ENCODE measurements at places on chromosomes 3 and 15.

- no peak overlapping the region for H3K27ac ChIP-seq
- H3K4me3 ChIP-seq = no peak overlapping the region
- DNase-seq = no peak
- no peaks in the 10 kb centered on the region for H3K4me1 ChIP-seq
- H3K27me3 ChIP-seq = no peaks in the 10 kb centered on the region
- no peaks in the 10 kb centered on the region for H3K36me3 ChIP-seq
Measured at GRCh38 chr3:175988401-175988800, 1129.3 kb downstream of the NAALADL2 start.

- H3K27me3 ChIP-seq = no peaks in the 10 kb centered on the region
- H3K27ac ChIP-seq = no peak overlapping the region
- H3K4me1 ChIP-seq = no peaks in the 10 kb centered on the region
- H3K4me3 ChIP-seq = no peak overlapping the region
Measured at GRCh38 chr15:78016860-78017259, 60.7 kb downstream of the TBC1D2B start.

- peak overlapping the region; percentile 90 for H3K4me3 ChIP-seq
- peak; percentile 34 for DNase-seq
- peak overlapping the region; percentile 95 for H3K27ac ChIP-seq
- peaks cover 6% of the 10 kb centered on the region for H3K27me3 ChIP-seq
- peaks cover 19% of the 10 kb centered on the region for H3K4me1 ChIP-seq
Measured at GRCh38 chr15:92809880-92810361, 90.2 kb upstream of the CHD2 start.

- DNase-seq = no peak
- H3K36me3 ChIP-seq = no peaks in the 10 kb centered on the region
- peaks cover 3% of the 10 kb centered on the region for H3K27me3 ChIP-seq
- no peak overlapping the region for H3K4me3 ChIP-seq
Measured at GRCh38 chr15:31214864-31215489, 111.7 kb upstream of the KLF13 start.

GRCh38 chr3:31848163-31848818 is 132.8 kb downstream of the OSBPL10 start:
- no peak overlapping the region for H3K27ac ChIP-seq
- H3K4me3 ChIP-seq = no peak overlapping the region
- H3K36me3 ChIP-seq = peaks cover 7% of the 10 kb centered on the region
- H3K4me1 ChIP-seq = peaks cover 4% of the 10 kb centered on the region
- DNase-seq = no peak

DNA sequence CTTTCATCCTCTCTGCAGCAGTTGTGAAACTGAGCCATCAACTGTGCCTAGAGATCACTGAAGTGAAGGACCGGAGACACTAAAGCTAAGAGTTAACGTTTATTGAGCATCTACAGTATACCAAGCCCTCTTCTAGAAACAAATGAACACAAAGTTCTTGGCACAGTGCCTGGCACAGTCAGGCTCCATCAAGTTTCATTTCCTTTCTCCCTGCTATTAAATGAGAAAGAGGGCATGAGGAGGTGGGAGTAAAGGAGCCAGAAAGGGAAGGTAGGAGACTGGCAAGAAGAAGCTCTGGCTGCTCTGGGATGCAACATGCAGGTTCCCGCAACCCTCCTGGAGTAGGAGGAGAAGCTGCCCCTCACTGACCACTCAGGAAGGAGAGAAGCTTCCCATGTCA is 30.6 kb downstream of the CYP19A1 start:
- no peaks in the 10 kb centered on the region for H3K36me3 ChIP-seq
- no peaks in the 10 kb centered on the region for H3K27me3 ChIP-seq
- H3K4me3 ChIP-seq = no peak overlapping the region
- no peak for DNase-seq

DNA sequence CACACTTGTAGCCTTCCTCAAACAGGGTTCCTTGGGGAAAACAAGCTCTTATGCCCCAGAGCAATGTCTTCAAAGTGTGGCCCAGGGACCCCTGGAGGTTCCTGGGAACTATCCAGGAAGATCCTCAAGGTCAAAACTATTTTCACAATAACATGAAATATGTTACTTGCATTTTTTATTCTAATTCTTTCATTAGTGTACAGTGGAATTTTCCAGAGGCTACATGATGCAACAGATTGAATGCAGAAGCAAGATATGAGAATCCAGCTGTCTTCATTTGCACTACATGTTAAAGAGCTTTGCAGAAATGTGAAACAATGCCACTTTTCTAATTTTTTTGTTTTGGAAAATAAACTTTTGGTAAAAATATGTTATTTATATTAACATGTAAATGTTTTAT is 190.9 kb downstream of the SLC9A9 start:
- H3K36me3 ChIP-seq = no peaks in the 10 kb centered on the region
- H3K4me3 ChIP-seq = no peak overlapping the region
- H3K27ac ChIP-seq = no peak overlapping the region
- peaks cover 2% of the 10 kb centered on the region for H3K27me3 ChIP-seq
- no peaks in the 10 kb centered on the region for H3K4me1 ChIP-seq

GRCh38 chr3:30318110-30318509 is 288.3 kb upstream of the TGFBR2 start:
- no peak overlapping the region for H3K27ac ChIP-seq
- no peaks in the 10 kb centered on the region for H3K27me3 ChIP-seq
- no peak for DNase-seq
- H3K4me3 ChIP-seq = no peak overlapping the region

DNA sequence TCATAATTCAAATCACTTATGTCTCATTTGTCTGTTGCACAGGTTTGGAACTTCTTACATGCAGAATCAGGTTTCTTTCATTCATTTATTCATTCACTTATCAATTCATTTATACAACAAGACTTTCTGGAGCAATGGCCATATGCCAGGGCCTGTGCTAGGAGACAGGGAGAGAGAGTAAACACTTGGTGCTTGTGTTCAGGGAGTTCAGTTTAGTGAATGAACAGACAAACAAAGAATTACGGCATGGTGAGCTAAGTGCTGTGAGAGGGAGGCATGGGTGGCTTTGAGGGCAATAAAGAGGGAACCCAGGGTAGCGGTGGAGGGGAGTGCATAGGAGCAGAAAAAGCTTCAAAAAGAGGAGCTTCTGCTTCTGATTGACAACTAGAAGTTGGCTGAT is 8.5 kb upstream of the IREB2 start:
- H3K36me3 ChIP-seq = no peaks in the 10 kb centered on the region
- H3K4me1 ChIP-seq = no peaks in the 10 kb centered on the region
- peaks cover 1% of the 10 kb centered on the region for H3K27me3 ChIP-seq
- H3K4me3 ChIP-seq = no peak overlapping the region

DNA sequence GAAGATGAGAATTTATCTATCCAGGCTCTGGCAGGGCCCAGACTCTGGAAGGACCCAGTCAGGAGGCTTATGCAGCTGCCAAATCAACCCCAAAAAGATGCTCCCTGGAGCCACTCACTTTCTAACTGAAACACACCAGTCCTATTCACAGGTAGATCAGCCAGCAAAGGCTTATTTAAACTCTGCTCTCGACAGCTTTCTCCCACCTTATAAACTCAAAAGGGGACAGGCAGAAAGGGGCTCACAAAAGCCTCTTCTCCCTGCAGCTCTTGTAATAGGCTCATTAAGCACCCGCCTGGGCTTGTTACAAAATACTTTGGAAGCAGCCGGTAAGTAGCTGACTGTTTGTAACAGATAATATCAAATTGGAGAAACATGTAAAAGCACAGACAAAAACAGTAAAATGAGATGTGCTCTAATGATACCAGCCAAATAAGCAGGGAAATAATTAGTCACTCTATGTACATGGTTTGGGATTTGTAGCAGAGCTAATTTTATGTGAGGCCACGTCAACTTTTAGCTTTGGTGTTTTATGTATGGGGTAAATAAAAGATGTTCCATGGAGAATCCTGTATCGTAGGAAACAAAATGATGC is 213.8 kb downstream of the NR2F2 start:
- no peak overlapping the region for H3K4me3 ChIP-seq
- H3K27ac ChIP-seq = no peak overlapping the region
- no peaks in the 10 kb centered on the region for H3K36me3 ChIP-seq
- DNase-seq = no peak
- no peaks in the 10 kb centered on the region for H3K27me3 ChIP-seq
- no peaks in the 10 kb centered on the region for H3K4me1 ChIP-seq

GRCh38 chr3:161273589-161274218 is 52.6 kb downstream of the NMD3 start:
- H3K4me3 ChIP-seq = no peak overlapping the region
- H3K27ac ChIP-seq = no peak overlapping the region
- peaks cover 7% of the 10 kb centered on the region for H3K4me1 ChIP-seq
- H3K27me3 ChIP-seq = peaks cover 2% of the 10 kb centered on the region

DNA sequence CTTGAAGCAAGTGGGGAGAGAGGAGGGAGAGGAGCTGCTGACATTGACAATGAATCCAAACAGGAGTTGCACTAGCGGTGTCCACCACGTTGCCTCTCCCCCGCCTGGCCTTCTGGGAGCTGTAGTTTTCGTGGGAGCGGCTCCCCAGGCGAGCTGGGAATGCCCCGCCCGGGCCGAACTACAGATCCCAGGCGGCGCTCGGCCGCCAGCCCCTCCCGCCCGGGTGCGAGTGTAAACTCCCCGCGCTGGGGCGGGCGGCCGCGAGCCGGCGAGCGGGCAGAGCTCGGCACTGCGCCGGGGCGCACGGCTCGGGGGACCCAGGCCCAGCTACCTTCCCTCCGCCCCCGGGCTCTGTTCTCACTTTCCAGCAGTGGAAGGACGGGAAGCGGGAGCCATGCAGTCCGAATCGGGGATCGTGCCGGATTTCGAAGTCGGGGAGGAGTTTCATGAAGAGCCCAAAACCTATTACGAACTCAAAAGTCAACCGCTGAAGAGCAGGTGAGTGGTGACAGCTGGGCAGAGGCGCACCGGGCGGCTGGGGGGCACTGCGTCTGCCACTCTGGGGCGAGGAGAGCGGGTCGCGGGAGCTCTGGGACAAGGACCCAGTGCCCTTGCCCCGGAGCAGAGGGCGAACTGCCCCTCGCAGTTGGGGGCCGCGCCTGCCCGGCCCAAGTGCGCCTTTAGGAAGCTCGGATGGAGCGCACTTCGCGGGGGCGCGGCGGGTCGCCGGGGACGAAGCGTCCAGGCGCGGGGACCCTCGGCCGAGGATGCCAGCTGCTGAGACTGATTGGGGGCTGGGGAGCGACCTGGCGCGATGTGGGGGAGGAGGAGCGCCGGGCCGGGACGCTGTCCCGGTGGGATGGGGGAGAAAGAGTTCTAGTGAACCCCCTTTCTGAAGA is at the start of gene MITF:
MITF (plus strand) TSS at position 261 of the 899 bp plus-strand sequence; CDS start at position 395, 134 bp downstream.
- peak within 1 kb of the TSS; percentile 93 for H3K4me3 ChIP-seq
- DNase-seq = peak; percentile 89
- H3K27ac ChIP-seq = no peak within 1 kb of the TSS
- peaks cover 22% of the 10 kb centered on the region for H3K4me1 ChIP-seq
- H3K27me3 ChIP-seq = peaks cover 11% of the 10 kb centered on the region

DNA sequence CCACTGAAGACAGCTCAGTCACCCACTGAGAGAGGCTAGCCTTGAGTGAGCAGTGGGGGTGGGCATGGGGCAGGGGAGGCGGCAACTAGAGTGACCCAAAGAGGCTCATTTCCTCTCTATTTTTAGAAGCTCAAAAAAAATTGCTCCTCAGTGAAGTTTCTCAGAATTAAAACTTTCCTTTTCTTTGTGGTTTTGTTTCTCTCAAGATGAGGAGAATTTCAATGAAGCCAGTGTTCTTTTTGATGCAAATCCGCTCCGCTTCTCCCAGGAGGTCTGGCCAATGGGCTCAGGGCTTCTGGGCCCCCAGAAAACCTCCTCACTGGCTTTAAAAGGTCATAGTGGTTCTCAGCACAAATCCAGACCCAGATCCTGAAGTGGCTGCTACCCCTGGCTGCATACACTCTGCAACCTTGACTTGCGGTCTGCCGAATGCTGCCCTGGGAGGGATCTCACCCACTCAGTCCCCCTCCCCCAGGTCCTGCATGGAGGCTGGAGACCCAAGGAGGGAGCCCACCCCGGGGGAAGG is at the start of gene ACSBG1:
ACSBG1 (minus strand) TSS at position 51 of the 526 bp plus-strand sequence. CDS start 64 bp downstream, outside the sequence.
- peaks cover 3% of the 10 kb centered on the region for H3K4me1 ChIP-seq
- H3K4me3 ChIP-seq = no peak within 1 kb of the TSS
- no peak for DNase-seq

DNA sequence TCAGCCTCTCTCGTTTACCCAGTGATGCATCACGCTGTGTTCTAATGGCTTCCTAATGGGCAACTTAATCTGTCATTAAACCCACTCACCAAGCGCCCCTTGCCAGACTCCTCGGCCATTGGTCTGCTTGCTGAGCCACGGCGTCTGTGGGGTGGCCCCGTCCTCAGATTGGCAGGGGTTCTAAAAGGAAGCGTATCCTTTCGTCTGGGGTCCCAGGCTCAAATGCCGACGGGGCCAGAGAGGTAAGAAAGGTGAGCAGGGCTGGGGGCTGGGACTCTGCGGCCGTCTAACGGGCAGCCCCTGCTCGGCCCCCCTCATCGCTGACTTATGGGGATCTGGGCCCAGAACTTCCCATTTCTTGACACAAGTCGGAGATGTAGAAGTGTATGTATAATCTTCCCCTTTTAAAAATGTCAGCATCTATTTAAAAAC is 315.1 kb upstream of the PROK2 start:
- H3K27ac ChIP-seq = no peak overlapping the region
- peak overlapping the region; percentile 87 for H3K4me3 ChIP-seq
- DNase-seq = no peak
- H3K36me3 ChIP-seq = no peaks in the 10 kb centered on the region
- H3K27me3 ChIP-seq = peaks cover 7% of the 10 kb centered on the region

DNA sequence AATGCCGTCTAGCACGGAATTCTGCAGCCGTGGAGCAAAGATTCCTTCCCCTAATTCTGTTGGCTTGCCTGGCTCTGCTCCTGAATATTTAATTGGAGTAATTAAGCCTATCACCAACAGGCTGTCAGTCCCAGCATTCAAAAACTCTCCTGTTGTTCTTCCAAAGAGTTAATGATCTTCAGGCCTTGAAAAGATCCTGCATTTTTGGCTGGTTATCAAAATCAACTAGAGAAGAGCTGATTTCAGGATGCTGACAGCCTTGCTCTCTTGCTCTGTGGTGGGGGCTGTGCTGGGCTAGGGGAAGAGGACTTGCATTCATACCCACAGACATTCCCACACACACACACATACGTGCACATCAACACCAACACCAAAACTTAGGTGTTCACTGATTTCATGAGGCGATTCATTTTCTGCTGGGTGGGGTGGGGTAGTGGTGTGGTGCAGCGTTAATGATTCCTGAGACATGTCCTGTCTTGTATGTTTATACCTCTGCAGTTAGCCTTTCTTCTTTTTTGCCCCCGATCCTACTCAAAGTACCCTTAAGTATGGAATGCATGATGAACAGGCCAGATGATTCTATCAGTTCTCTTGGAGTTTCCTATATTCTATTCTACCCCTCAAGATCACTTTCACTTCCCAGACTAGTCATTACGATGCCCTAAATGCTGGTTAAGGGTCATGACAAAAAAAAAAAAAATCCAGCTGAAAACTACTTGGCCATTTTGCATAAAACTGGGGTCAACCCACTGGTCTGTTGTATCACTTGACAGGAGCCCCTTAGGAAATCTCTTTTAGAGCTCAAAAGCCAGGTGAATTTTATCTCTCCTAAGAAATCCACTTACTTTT is 42.3 kb downstream of the CPN2 start:
- peaks cover 65% of the 10 kb centered on the region for H3K4me1 ChIP-seq
- peaks cover 12% of the 10 kb centered on the region for H3K27me3 ChIP-seq
- no peak overlapping the region for H3K27ac ChIP-seq
- DNase-seq = no peak

Measured in endothelial cell (in vitro differentiated cells).